Erythroblast (primary cell): ENCODE measurements at places on chromosomes 6 and 20.

DNA sequence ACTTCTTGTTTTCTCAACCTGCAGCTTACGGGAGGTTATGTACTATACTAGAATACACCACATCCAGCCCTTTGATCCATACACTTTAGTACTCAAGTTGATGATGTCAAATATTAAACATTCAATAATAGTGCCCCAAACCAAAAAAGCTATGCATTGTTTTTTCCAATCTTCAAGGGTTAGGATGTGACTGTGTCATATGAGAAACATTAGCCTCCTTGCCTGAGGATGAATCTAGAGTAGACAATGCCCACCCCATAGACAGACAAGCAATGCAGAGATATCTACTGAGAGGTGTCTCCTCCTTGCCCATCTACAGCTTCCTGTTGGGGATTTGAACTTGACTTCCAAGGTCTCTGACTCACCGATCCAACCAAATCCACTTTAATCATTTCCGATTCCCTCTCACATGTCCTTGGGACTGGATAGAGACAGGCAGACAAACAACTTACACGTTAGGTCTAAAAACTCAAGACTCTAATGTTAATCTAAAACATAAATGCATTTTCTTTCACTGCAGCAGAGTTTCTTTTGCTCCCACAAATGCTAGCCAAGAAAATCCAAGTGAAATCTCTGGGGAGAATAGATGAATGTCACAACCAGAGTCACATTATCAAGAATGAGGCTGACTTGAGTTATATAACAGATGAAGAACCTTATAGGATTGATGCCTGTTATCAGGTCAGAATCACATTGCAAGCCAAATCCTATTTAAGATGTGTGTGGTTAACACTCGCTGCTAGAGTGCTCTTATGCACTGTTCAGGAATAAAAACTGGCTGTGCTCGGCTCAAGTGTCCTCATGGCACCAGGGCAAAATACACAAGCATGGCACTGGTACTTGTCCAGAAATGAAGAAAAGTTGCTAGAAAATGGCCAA lies 75.5 kb upstream of the TNFAIP3 start:
- DNase-seq = no peak

GRCh38 chr20:35690265-35690664 lies 8.9 kb downstream of the NFS1 start:
- no peak for DNase-seq

GRCh38 chr6:114830515-114830914 lies 487.7 kb upstream of the HS3ST5 start:
- DNase-seq = no peak

GRCh38 chr20:4180356-4180755 lies 165.0 kb upstream of the RNF24 start:
- no peak for DNase-seq

- no peak for DNase-seq
Observed at GRCh38 chr6:167394339-167394738, 69.5 kb downstream of the TTLL2 start.

GRCh38 chr6:149830731-149831307 lies 33.3 kb downstream of the LRP11 start:
- DNase-seq = no peak

DNA sequence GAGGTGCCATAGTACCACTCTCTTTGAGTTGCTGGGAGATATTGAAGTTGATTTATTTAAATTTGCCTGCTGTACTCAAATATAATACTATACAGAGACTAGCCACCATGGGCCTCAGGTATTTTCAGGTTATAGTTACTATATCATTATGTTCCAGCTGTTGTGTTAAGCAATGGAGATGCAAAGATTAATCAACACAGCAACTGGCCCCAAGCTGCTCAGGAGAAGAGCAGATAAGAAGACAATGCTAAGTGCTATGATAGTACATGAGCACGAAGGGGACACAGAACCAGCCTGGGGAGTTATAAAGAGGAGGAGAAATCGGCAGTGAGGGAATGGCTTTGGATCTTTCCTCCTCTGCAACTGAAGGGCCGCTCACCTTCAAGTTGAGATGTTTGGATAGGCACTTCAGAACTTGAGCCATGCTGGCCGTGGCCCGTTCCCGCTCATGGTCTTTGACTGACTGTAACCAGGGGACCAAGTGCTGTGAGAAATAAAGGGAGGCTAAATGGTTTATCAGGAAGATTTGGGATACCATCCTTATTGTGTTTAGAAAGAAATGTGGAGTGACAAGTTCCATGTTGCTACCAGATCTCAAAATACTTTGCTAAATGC lies 24.3 kb upstream of the RPN2 start:
- DNase-seq = peak; percentile 89

DNA sequence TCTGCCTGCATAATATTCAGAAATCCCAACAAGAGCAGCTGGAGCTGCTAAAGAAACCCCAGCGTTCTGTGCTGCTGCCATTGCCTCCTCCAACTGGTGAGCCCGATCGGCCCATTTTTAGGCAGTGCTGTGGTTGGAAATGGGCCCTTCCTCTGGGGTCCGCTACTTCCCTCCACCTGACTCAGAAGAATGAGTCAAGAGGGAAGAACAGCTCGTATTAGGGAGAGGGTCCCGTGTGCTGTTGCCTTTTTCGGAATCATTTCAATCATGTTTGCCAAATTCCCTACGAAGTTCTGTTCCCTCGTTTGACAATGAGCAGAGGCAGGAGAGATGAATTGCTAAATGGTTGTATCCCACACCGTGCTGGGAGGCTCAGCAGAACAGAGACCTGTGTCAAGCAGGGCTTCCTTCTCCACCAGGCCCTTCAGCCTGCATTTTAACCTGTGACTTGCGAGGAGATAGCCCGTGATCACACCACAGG lies 38.4 kb downstream of the THBS2 start:
- no peak for DNase-seq

- DNase-seq = no peak
Observed at GRCh38 chr6:27517928-27518787, 45.3 kb upstream of the ZNF184 start.
